GM23248 (cell line): ENCODE measurements at places on chromosomes 7 and 10.

GRCh38 chr10:131620314-131620713, 280.5 kb upstream of the PPP2R2D start:
- DNase-seq = no peak

GRCh38 chr7:15199482-15199881, 296.9 kb upstream of the DGKB start:
- DNase-seq = peak; percentile 36

DNA sequence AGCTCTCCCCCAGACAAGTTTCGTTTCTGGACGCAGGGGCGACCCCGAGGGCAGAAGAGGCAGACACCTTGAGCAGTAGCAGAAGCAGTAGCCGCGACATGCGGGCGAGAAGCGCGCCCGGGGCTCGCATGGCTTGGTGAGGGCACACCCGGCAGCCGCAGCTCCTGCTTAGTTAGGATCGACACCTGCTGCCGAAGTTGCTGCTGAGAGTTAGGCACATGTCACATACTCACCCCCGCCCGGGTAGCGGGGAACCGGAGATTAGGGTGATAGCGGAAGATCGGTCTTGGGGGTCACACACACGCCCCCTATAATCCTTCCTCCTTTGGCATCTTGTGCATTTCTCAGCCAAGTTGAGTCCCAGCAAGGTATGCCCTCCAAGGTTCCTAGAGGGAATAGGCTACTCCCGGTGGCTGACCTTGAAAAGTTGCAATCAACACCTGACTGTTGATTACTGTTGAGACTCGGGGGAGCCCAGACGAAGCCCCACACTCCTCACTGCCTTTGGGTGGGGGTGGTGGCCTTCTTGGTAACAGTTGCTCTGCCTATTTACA, 668 bp downstream of the GPR37 start:
- no peak for DNase-seq

DNA sequence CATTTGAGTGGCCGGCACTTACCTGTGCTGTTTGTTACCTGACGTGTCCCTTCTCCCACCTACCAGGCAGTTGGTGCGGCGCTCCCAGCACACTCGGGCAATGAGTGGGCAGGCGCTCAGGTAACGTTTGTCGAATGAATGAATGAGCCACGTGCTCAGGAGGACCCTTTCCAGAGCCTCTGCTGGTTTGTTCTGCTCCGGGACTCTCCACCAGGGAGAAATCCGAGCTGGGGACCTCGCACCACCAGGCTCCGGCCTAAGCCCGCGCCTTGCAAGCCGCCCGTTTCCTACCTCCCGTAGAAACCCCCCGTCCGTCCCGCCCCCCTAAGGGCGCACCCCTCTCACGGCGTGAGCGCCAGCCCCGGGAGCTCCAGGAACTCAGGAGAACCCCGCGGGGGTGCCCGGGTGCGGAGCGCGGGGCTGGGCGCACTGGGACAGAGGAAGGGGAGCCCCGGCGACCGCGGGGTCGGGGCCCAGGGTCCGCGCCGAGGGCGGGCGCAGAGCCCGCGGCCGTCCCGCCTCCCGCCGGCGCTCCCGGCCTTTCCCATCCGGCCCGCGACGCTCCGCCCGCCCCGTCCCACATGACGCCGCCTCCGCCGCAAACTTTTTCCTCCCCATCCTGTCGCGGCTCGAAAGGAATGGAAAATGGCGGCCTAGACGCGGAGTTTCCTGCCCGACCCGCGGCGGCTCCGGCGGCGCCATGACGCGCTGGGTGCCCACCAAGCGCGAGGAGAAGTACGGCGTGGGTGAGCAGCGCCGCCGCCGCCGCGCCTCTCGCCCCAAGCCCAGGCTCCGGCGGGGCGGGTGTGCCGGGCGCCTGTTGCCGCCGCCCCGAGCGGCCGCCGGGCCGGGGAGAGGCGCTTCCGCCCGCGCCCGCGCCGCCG, at the start of gene DOCK1:
Gene DOCK1 (plus strand): TSS at position 611 of the 884 bp plus-strand sequence. CDS start 90 bp downstream, at position 701.
- peak; percentile 91 for DNase-seq

DNA sequence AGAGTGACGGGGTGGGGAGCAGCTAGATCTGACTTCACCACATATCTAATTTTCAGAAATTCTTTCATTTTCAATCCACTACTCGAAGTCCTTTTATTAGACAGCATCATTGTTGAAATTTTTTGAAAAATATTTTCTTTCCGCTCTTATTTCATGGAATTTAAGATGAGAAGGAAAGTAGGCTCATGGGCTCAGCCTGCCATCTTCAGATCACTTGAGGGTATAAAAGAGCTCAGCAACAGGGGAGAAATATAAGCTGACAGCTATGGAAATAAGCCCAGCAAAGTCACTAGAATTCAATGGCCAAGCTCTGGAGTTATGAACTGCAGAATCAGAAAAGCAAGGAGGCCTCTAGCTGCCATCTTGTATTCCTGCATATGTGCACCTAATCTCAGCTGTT, 389.1 kb downstream of the XPNPEP1 start:
- no peak for DNase-seq

GRCh38 chr10:131517781-131518180, 206.3 kb upstream of the TCERG1L start:
- no peak for DNase-seq

- DNase-seq = no peak
These were observed 217.7 kb downstream of the ABCA13 start for GRCh38 chr7:48388911-48389310.

DNA sequence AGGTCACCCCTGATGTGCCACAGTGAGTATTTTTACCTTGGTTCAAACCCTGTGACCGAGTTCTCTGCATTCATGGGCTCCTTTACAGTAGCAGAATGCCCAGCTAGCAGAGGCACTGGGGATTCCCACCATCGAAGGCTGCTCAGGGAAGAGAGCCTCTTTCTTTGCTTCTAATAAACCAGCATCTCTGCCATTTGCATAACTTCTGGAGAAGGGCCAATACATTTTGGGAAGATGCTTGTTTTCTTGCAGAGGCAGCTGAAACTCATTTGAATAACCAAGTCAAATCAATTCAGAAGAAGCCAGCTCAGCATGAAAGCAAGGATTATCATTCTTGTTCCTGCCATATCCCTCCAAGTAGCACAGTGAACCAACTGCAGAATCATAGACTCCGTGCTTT, 82.9 kb upstream of the WDR11 start:
- DNase-seq = no peak

GRCh38 chr7:155447603-155448002, 10.3 kb upstream of the EN2 start:
- no peak for DNase-seq

DNA sequence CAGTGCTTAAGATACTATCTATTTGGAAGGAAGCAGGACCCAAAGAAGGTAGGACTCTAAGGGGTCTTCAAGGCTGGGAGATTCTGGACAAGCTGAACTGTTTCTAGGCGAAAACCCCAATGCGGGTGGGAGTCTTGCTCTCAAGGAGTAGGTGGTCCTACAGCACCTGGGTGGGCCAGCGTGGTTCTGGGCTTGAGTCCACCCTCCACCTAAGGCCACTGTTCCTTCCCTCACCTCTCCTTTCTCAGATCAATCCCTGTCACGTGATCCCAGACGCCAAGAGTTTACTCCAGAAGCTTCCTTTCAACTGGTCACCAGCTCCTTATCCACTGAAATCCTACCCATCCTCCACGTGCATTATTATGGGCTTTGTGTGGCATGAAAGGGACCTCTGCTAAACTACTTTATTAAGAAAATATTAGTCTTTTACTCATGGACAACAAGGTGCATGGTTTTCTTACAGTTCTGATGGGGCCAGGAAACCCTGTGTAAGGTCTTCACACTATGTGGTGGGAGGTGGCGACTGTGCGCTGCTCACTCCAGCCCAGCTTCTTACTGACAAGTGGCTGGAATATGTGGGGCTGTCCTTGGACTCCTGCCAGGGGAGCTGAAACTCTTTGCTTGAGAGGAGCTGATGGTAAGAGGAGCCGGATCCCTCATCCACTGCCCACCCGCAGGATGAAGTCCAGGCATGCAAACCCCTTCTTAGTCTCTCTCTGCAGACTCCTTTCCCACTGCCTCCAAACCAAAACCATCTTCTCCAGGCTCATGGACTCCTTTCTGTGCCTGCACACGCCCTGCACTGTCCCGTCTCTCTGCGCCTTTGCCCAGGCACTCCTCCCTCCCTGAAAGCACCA, 1.6 kb downstream of the ZNF746 start:
- peak; percentile 77 for DNase-seq

GRCh38 chr10:29519659-29520058, 115.1 kb downstream of the SVIL start:
- no peak for DNase-seq

DNA sequence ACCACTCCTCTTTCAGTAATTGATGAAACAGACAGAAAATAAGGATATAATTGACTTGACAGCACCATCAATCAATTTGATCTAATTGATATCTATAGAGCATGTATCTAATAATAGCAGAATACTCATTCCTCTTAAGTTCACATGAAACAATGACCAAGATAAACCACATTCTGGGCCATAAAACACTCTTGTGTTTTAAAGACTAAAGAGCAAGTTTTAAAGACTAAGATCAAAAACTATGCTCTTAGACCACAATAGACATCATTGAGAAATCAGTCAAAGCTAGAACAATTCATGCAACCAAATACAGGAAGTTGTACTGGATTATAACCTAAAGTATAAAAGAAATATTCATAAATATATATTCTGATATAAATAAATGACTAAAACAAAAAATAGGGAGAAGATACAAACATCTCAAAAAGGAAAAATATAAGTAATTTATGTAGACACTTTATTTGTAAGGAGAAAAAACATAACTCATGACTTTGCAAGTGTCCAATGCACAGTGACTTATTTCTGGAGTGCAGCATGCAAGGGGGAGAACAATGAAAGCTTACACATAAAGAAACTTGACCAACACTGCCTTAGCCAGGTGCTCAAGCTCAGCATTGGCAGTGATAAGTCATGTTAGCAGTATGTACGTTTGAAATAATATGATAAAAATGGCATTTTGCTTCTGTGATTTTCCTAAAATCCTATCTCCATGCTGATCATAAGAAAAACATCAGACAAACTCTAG, 312.7 kb upstream of the IGFBP3 start:
- peak; percentile 19 for DNase-seq

GRCh38 chr10:119253433-119254174, 46.2 kb downstream of the GRK5 start:
- DNase-seq = peak; percentile 97

- DNase-seq = no peak
These were observed 185.2 kb downstream of the SKIDA1 start for GRCh38 chr10:21340331-21340730.

GRCh38 chr7:69893906-69894305, 295.6 kb downstream of the AUTS2 start:
- peak; percentile 27 for DNase-seq

GRCh38 chr7:69603937-69604494, 5.7 kb downstream of the AUTS2 start:
- no peak for DNase-seq

GRCh38 chr10:130339091-130339490, 202.9 kb downstream of the GLRX3 start:
- no peak for DNase-seq

GRCh38 chr10:118753331-118754228, 1.2 kb downstream of the CACUL1 start:
- peak; percentile 48 for DNase-seq

GRCh38 chr10:61456095-61456789, 3.1 kb upstream of the TMEM26 start:
- DNase-seq = no peak

- DNase-seq = peak; percentile 49
These were observed 66.9 kb downstream of the GOLGA7B start for GRCh38 chr10:97916586-97916985.

GRCh38 chr10:96814264-96814663, 17.8 kb upstream of the LCOR start:
- peak; percentile 89 for DNase-seq

- no peak for DNase-seq
These were observed 2.4 kb downstream of the HOXA3 start for GRCh38 chr7:27149842-27150567.

DNA sequence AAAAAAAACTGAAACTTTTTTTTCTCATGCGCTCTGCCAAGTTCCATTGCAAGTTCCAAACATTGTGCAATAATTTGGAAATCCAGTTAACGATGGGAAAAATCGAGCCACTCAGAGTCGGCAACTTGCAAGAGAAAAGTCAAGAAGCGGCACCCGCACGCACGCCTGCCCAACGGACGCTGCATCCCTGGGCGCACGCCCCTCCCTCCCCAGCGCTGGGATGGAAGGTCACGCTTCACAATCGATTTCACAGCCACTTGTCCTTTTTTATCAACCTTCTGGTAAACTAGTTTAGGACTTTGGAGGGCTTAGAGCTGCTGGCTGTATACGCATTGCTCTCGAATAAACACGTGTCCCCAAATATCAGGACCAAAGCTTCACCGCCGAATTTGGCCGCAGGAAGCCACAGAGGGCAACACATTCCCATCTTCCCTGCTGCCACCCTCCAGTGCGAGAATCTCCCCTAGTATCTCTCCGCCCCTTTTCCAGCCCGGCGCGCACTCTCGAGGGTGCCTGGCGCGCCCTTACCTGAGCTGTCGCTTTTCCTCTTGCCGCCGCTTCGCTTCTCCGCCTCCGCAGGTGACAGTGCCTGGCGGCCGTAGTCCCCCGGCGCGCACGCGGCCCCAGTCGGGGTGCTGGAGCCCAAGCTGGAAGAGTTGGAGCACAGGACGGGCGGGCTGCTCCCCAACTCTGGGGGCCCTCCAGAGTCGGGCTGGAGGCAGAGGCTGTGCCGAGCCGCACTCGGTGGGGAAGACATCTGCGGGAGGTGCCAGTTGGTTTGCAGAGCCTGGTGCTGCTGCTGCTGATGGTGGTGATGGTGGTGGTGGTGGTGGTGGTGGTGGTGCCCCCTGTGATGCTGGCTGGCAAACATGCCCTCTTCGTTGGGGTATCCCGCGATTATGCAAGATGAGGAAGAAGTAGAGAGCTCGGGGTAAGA, 857 bp downstream of the MEOX2 start:
- peak; percentile 76 for DNase-seq

- no peak for DNase-seq
These were observed 83.0 kb downstream of the MGMT start for GRCh38 chr10:129550076-129550475.

DNA sequence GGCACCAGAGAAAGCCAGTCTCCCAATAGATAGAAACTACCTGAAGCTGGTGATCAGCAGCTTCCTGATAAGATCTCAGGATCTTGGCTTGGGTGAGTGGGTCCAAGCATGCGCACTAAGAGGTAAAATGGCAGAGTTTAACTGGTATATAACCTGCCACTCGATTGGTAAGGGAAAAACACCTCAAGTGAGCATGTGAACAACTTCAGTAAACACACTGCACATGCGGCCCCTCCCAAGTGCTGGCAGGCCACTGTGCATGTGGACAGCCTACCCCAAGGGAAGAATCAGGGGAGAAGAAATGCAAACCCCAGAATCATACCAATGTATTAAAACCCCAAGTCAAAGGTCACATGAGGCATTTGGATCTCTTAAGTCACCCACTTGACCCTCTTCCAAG, 17.7 kb upstream of the PON1 start:
- no peak for DNase-seq

GRCh38 chr7:105210721-105211205, 178.0 kb downstream of the SRPK2 start:
- DNase-seq = no peak

GRCh38 chr10:93123766-93124165, 50.1 kb downstream of the CYP26A1 start:
- no peak for DNase-seq

GRCh38 chr7:109950256-109950655, 1140.7 kb upstream of the LRRN3 start:
- no peak for DNase-seq

- DNase-seq = peak; percentile 88
These were observed 292.5 kb upstream of the SEMA3C start for GRCh38 chr7:81211204-81211933.
